CD4-positive, alpha-beta T cell treated with Interleukin-12 subunit alpha and Interleukin-12 subunit beta, for 1 hour (primary cell): ENCODE measurements at places on chromosomes 12 and 14.

- no peak for DNase-seq
Measured at GRCh38 chr12:13152281-13152680, 44.2 kb upstream of the EMP1 start.

DNA sequence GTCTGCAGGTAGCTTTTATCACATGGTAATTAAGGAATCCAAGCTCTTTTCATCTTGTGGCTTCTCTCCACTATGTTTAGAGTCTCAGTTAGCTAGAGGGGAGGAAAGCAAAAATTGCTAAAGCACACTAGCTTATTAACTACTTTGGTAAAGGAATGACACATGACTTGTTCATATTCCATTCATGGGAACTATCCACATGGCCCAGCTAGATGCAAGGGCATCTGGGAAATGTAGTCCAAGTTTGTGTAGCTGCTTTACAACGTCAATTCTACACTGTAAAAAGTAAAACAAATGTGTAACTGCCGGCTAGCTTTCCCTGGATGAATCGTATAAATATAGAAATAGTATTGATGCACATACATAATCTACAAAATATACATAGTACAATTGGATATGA is 244.5 kb upstream of the LRFN5 start:
- no peak for DNase-seq

DNA sequence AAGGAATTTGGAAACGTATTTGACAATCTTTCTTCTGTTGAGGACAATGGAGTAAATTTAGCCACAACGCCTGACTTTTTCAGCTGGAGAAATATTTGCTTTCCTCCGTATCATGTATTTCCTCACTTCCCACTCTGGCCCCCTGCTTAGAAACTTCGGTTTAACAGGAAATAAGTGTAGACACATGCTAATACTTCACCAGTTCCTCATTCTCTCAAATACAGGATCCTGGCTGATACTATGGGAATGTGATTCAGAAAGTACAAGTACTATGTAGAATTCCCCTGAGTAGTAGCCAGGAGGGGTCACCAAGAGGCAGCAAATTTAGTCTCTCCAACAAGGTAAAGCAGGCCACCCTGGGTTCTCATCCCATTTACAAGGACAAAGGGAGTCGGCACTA is 58.0 kb downstream of the FAR2 start:
- DNase-seq: no peak

- DNase-seq: no peak
Measured at GRCh38 chr12:559906-560455, 100.2 kb downstream of the B4GALNT3 start.

DNA sequence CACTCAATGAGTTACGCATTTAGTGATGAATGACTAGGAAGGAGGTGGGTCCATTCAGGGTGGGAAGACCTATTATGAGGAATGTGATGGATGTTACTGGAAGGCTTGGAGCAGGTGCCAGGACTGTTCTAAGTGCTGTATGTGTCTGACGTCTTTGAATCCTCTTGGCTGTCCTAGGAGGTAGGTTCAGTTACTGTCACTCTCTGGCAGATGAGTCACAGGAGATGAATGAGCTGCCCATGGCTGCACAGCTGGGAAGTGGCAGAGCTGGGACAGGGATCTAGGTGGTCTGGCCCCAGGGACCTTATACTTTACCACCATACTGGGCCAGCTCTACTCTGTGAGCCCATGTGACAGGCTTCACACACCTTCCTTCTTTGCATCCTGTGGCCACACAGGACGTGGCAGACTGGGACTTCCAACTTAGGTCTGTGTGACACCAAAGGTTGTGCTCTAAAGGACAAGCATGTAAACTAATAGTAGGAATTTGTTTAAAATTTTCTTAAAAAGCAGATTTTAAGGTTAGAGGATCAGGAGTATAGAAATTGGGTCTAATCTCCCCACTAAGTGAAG is 24.0 kb downstream of the TCTN1 start:
- DNase-seq: no peak

GRCh38 chr12:108633534-108634248 is at the start of gene SELPLG:
TSS of gene SELPLG (minus strand) at chr12:108633894. CDS start at chr12:108624307, 9,587 bp downstream.
- DNase-seq: peak; percentile 92

- DNase-seq: no peak
Measured at GRCh38 chr12:19388131-19388549, 51.2 kb upstream of the AEBP2 start.

- peak; percentile 75 for DNase-seq
Measured at GRCh38 chr12:89542912-89543592, 17.2 kb upstream of the POC1B start.

- no peak for DNase-seq
Measured at GRCh38 chr12:47894652-47895051, 10.1 kb downstream of the VDR start.

GRCh38 chr12:122096591-122097149 is 18.1 kb downstream of the MLXIP start:
- no peak for DNase-seq

- no peak for DNase-seq
Measured at GRCh38 chr12:65540140-65540539, 261.7 kb downstream of the MSRB3 start.

GRCh38 chr14:34300882-34301734 is 160.9 kb downstream of the SPTSSA start:
- DNase-seq: peak; percentile 33

DNA sequence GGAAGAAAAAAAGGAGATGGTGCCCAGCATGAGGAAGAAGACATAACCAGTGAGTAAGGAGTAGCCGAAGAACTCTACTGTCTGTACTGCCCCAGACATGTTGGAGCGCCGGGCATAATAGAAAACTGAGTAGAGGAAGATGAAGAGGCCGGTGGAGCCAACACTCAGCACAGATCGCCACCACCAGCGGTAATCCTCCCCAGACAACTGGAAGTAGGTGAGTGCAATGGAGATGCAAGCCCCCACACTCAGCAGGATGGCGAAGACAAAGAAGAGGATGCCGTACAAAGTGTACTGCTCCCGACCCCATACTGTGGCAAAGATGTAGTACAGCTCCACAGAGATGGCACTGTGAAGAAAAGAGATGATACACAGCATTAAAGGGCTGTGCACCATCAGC is 844 bp upstream of the IPO4 start:
- DNase-seq: no peak

GRCh38 chr12:111757361-111758119 is 9.2 kb upstream of the ALDH2 start:
- DNase-seq: no peak

DNA sequence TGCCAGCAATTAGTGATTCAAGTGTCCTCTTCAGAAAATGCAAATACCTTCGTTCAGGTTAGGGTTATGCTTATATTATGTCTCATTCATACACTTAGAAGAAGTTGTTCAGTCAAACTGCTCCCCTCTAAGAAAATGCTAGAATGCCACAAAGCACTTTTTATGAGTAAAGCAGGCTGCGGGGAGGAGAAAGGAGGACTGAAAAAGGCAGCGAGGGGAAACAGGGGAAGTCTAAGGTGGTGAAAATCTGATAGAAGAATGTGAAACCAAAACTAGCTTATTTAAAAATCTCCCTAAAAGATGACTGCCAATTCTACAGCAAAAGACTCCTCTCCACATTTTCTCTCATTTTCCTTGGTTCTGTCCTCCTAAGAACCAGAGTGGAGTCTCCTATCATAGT is 70.1 kb downstream of the PRKD1 start:
- no peak for DNase-seq

DNA sequence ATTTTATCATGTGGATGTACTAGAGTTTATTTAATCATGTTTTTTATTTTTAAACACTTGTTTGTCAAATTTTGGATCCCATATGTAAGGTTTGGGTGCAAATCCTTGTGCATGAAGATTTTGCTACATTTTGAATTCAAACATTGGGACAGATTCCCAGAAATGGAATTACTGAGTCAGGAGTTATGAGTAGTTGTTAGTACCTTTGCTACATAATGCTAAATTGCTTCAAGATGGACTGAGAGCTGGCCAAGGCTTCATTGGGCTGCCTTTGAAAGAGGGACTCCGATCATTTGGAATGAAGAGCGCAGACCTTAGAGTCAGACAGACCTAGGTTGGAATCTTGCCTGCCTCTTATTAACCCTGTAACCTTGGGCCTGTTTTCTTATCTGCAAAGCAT is 154.9 kb upstream of the PWP1 start:
- no peak for DNase-seq

DNA sequence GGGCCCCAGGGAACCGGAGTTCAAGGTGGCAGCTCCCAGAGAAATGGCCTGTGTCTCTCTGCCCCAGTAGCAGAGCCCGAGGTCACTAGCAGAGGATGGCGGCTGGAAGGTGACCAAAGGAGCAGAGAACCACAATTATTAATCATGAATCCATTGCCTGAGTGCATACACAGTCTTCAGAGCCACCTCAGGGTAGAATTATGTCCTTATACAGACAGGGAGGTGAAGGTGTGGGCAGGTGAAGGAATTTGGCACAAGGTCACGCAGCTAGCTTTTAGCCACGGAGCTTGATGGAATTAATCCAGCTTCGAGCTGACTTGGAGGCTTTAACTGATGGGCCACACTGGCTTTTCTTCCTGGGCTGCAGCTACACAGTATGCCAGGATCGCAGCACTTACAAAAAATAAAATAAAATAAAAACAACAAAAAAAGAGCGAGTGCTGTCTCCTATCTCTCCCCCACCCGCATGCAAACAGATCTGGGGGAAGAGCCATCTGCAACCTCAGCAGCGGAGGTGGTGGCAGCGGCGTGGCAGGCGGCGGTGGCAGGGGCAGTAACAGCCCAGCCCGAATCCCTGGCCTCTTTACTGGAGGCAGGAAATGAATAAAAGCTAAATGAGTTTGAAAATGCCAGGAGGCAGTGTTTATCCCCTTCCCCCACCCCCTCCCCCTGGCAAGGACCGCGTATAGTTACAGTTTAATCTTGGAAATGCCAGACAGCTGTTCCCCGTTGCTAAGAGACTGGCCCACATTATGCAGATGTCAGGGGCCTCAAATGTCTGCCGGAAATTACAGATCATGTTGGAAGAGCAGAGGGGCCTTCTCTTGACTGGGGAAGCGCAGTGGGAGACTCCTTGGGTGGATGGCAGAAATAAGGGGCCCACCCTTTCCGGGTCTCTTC is 93.5 kb downstream of the LRRC74A start:
- DNase-seq: peak; percentile 42

GRCh38 chr12:95118138-95118787 is 44.8 kb upstream of the NR2C1 start:
- no peak for DNase-seq

GRCh38 chr12:29244159-29244765 is 95.2 kb downstream of the FAR2 start:
- DNase-seq: no peak

- no peak for DNase-seq
Measured at GRCh38 chr14:64089920-64090319, 204.3 kb downstream of the ESR2 start.

GRCh38 chr12:128794661-128795529 is 28.9 kb downstream of the SLC15A4 start:
- peak; percentile 57 for DNase-seq

GRCh38 chr14:87629788-87630187 is 363.2 kb downstream of the GALC start:
- no peak for DNase-seq

- no peak for DNase-seq
Measured at GRCh38 chr12:114623737-114624136, 60.2 kb downstream of the TBX3 start.

DNA sequence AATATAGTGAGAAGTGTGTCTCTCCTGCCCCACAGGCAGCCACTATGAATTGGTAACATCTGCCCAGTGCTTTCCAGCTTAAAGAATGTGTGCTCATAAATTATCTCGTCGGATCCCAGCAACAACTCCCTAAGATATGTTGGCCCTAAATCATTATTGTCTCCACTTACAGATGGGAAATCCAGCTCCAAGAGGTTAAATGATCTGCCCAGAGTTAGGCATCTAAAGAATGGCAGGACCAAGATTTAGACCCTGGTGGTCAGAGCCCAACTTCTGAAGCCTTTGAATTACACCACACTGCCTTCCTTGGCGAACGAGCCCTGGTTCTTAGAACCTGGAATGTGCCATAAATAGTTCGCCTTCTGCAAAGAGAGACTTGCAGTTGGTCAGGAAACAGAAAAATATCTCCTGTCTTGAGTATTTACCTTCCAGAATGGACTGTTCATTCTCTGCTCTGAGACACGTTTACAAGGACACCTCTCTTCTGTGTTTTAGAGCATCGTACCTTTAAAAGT is 20.1 kb upstream of the PLEK2 start:
- DNase-seq: no peak

GRCh38 chr14:59691266-59691665 is 114.7 kb upstream of the CCDC175 start:
- DNase-seq: no peak

GRCh38 chr14:54177641-54178621 is 218.9 kb upstream of the CDKN3 start:
- DNase-seq: no peak

GRCh38 chr12:63294327-63294632 is 143.3 kb upstream of the AVPR1A start:
- DNase-seq: no peak

DNA sequence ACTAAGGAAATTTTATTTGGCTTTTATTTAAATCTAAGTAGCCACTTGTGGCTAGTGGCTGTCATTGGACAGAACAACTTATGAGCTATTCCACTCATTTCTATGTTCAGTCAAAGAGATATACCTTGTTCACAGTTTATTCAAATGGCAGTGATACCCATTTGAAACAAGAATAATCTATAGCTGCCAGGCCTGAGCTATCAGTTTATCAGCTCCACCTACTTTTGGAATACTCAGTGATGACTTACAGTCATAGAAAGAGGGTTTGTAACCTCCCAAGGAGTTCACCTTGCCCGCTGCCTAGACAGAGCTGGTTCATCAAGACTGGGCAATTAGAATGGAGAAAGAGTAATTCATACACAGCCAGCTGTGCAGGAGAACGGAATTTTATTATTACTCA is 4.5 kb upstream of the ABHD4 start:
- DNase-seq: no peak

GRCh38 chr12:1579651-1580435 is 14.5 kb downstream of the FBXL14 start:
- no peak for DNase-seq

DNA sequence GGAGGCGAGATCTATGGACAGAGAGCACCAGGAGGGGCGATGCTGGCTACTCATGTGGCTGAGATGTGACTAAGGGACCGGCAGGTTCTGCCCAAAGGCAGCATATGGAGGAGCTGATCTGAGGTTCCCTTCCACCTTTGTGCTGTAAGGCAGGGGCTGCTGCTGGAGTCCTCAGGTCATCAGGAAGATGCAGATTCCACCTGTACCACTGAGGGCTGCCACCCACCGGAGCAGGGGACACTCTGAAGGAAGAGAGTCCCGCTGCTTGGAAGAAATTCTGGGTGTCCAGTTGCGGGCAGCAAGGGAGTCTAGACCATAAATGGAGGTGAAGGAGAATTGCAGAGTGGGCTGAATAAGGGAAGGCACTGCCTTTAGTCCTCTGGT is 55.3 kb downstream of the PLEKHG3 start:
- DNase-seq: no peak

- no peak for DNase-seq
Measured at GRCh38 chr14:85528080-85528896, 1.7 kb upstream of the FLRT2 start.

DNA sequence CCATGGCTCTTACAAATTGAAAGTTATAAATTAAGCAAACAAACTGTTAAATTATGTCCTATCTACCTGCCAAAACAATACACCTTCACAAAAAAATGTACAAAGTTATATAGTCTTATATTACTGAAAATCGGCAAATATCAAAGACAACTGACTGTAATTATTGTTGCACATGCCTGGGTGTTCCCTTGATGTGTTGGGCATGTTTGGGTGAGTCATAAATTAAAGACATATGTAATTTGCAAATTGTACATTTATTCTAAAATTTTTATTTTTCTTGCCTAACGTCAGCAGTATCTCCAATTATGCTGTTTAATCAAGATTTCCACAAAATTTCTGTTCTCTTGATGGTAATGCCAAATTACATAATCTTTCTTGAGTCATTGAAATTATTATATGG is 22.0 kb upstream of the SEL1L start:
- no peak for DNase-seq

- DNase-seq: no peak
Measured at GRCh38 chr14:80586131-80586530, 355.4 kb downstream of the CEP128 start.
